ENCODE measurements at places on chromosomes 7 and 10.

GRCh38 chr7:84412161-84412969 lies 217.8 kb upstream of the SEMA3A start:
- no peak for DNase-seq

- no peak for DNase-seq
These were observed 60.1 kb upstream of the FHIP2A start for GRCh38 chr10:114761205-114762193.

DNA sequence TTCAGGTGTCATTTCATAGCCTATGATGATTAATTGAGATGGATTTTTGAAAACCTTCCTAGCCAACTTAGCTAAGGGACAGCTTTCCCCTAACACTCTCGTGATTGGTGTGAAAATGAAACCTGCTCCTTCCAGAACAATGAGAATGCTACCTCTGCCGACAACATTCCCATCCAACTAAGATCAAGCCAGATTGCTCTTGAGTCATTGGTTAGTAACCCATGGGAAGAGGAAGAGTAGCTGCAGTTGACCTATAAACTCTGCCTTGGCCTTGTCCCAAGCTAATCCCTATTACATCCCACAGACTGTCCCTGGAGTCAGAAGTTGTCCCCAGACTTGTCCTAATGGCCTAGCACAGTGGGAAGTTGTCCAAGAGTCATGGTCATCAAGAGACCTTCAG lies 80.5 kb upstream of the SVIL start:
- no peak for DNase-seq

DNA sequence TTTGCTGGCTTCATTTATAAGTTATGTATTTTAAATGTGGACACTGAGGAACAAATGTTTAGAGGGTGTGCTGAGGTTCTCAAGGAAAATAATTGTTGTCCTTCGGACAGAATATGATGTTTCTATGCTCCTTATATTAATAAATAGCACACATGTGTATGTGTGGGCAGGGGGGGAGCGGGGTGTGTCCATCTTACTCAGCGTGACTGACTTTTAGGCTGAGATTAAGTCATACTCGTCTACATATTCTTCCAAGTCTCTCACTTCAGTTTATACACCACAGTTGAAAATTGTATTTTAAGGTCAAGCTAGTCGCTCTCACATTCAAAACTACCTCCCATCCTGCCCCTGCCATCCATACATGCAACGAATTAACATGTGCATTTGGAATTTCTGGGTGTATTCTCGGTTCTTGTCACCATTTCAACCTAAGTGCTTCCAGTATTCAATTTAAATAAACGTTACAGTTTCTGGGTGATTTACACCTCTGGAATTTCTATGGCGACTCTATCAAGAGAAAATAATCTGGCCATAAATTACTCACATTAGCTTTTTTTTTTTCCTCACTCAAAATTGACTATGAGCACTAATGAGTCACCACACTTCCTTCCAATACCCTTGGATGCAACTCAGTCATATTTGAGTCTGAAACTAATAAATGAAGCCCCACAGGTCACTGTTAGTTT lies 3.3 kb downstream of the PCDH15 start:
- no peak for DNase-seq

- DNase-seq = no peak
These were observed 23.4 kb upstream of the SMIM30 start for GRCh38 chr7:113141803-113142202.

DNA sequence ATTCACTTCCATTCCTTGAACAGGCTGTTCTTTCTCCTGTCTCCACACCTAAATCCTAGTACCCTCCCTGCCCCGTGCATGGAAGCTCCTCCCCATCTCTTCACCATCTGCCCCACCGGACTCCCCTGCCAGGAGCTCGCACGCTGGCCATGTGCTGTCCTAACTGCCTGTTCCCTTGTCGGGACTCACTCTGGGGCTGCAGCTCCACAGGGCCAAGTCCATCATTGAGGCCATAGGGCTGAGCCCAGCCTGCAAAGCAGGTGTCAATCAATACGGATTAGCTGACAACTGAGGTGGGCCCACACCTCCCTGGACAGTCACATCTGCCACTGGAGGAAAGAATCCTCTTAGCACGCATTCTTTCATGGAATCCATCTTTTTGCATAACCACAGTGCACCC lies 41.4 kb upstream of the DMBT1 start:
- no peak for DNase-seq

DNA sequence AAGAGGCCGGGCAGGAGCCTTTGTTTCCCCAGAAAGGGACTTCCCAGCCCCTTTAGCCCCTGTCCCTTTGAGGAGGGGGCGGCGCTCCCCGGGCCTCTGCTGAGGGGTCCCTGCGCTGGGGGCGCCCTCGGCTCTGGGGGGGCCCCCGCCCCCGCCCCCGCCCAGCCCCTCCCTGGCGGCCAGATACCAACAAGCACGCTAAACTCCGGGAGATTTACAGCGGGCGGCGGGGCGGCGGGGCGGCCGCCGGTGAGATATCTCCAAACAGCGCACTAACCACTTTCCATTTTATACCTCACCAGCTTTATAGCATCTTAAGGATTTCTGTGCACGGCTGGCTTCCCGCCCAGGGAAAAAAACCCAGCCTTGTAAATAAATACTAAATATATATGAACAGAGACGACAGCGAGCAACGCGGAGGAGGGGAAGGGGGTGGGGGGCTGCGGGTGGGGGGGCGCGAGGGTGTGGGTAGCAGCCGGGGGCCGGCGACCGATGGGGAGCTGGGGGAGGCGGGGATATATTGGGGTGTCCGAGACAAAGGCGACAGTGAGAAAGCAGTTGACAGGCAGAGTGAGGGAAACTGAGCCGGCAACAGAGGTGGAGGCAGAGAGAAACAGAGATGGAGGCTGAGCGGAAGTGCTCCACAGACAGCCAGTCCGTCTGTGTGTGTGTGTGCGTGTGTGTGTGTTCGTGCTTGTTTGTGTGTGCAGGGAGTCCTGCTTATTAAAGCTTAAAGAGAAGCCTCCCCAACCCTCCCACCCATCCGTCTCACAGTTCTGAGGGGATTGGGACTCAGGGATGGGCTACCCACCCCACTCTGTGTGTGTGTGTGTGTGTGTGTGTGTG lies 85.8 kb downstream of the HIF1AN start:
- peak; percentile 22 for DNase-seq

DNA sequence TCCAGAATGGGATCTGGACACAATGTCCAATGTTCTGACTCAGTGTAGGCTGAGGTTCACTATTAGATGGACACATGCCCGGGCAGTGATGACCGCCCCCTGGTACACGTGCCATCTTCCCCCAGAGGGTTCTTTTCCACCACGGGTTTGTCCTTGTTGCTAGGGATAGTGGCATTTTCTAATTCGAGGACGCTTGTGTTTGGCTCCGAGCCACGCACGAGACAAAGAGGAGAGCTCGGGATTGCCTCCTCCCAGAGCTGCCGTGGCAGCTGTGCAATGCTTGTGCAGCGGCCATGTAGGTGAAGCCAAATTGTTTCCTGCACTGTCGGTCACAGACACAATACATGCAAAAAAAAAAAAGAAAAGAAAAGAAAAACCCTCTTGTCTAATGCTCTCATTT lies 207.5 kb downstream of the PAXIP1 start:
- DNase-seq = no peak

DNA sequence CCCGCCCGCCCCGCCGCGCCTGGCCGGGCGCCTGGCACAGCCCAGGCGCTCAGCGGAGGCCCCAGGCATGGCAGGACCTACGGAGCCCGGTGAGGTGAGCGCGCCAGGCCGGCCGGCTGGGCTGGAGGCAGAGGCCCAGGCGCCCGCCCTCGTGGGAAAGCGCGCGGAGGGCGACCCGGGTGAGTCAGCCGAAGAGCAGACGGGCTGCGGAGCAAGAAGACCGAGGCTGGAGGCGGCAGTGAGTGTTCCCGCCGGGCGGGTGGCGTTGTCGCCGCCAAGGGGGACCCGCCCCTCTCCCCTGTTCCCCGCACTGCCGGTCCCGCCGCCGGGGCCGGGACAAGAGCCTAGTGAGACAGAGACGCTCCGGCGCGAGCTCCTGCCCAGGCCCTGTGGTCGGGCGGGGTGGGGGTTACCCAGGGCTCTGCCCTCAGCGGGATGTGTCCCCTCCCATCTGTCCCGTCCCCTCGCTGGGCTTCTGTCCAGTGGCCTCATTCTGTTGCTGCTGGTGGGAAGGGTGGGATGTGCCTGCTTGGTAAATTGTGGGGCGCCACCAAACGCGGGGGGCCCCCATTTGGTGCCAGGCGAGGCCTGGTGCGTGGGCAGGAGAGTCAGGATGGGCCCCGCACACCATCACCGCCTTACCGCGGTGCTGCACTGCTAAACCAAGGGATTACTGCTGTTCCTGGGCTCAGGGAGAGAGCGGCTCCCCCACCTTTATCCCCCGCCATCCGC lies 17.0 kb upstream of the NODAL start:
- DNase-seq = peak; percentile 75

GRCh38 chr10:96588616-96589419 lies 2.0 kb upstream of the TM9SF3 start:
- no peak for DNase-seq

GRCh38 chr7:156604836-156605695 lies 35.5 kb upstream of the RNF32 start:
- no peak for DNase-seq

GRCh38 chr10:27345455-27345920 lies 104.9 kb upstream of the ACBD5 start:
- DNase-seq = no peak

DNA sequence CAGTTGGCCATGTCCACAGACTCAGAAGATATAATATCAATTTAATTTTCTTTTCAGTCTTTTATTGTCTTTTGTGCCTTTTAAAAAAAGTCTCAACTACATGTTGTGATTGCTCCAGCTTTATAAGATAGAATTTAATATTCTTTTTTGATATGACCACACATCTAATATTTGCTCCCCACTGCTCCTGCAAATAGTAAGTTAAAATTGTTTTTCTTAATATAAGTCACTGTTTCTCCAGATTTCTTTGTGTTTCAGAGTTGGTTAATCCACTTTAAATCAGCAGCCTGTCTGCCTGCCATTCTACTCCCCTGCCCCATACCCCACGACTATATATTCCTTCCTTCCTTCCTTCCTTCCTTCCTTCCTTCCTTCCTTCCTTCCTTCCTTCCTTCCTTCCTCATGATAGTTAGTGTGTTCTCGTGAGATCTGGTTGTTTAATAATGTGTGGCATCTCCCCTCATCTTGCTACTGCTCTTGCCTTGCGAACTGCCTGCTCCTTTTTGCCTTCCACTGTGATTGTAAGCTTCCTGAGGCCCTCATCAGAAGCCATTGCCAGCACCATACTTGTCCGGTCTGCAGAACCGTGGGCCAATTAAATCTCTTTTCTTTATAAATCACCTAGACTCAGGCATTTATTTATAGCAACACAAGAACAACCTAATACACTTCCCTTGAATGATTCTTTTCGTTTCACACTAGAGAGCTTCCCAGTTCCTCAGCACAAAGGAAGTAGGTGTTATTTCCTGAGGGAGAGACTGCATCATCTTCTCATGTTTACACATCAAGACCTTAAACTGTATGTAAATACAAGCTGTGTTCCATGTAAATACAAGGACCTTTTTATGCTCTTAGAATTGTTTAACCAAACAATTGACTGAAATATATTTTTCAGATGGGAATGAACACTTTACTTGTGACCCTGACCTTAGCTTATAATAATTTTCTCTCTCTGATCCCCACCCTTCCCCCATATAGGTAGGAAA lies 24.5 kb downstream of the TAS2R16 start:
- no peak for DNase-seq

DNA sequence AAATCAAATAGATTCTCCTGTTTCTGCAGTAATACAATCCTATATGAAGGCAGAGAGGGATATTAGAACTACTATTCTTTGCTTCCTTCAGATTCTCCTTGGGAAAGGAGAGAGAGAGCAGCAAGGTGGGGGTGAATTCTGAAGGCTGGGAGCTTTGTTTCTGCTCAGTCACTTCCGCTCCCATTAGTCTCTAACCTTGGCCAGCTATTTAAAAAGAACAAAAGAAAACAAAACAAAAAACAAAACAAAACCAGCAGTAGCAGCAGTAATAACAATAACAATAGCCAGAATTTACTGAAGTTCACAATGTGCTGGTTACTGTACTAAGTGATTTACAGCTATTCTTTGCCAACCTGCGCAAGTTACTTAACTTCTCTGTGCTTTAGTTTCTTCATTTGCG lies 9.9 kb downstream of the GPR85 start:
- DNase-seq = no peak

DNA sequence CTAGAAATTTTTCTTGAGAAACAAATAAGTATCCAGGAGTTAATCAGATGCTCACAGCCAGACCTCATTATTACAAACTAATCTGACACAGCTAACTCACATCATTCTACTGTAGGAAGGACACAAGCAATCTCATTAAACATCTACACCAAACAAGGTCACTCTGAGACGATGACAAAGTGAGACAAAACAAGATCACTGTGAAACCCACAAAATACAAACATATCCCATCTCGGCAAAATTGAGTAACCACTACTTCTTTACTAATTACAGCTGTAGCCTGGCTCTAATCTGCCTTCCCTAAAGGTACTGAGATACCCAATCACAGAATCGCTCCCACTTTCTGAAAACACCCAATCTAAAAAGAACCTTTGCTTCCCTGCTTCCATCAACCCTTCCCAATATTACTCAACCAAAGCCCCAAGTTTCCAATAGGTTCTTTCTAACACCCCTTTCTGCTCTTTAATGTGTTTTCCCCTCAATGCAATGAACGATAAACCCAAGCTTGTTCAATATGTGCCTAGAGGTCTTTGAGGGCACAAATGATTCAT lies 26.9 kb downstream of the CCDC6 start:
- no peak for DNase-seq

GRCh38 chr10:98269435-98269912 lies 1.5 kb upstream of the LOXL4 start:
- DNase-seq = peak; percentile 74

GRCh38 chr7:155470686-155471638 lies 13.0 kb downstream of the EN2 start:
- no peak for DNase-seq

- no peak for DNase-seq
These were observed 38.0 kb downstream of the RBM33 start for GRCh38 chr7:155682484-155682883.

DNA sequence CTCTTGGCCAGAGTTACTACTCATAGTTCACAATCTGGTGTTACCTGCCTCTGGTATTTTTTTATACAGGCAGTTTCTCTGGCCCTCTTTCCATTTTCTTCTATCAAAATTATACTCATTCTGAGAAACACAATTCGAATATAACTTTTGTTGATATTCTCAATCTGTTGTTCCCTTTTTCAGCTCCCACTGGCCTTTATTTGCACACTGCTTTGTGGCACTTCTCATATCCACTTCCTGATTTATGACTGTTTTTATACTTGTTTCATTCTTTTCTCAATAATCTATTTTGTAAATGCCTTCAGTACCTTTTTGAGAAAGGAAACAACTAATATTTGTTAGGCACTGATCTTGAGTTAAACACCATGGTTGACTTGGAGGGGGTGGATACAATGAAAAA lies 93.8 kb upstream of the HDAC9 start:
- no peak for DNase-seq

DNA sequence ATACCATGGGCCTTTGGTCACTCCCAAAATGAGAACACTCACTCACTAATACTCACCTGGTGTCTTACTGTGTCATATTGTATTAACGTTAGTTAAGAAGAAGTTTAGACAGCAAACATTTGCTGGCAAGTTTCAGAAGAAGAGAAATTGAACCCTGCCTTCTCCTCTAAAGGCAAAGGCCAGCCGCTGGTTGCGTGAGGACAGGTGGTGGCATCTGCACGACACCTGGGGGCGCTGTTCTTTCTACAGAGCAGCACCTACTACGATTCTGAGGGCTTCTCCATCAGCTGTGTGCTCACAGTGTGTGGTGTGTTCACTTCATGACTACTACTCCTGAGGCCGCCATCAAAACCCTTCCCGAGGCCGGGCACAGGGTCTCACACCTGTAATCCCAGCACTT lies 17.9 kb upstream of the CLEC2L start:
- DNase-seq = no peak

All from left forelimb (tissue), 1 donor.